ENCODE measurements at places on chromosomes 2 and 18.

DNA sequence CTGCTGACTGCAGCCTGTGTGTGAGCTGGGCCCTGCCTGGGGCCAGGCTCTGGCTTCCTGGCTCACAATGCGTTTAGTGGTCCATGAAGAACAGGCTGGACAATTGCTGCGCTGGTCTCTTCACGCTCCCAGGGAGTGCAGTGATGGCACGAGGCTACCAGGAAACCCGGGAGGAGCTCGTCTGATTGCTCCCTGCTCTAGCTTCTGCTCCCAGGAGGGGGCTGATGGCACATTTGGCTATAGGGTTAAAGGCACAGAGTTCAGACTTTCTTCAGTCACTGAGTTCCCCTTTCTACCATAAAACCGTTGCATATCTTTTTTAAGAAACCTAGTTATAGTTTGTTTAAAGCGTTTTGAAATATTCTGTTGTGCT, 60.1 kb downstream of the KCNF1 start:
- no peak for DNase-seq

- DNase-seq, result no peak
Measured at GRCh38 chr18:35524226-35524625, 26.5 kb upstream of the INO80C start.

DNA sequence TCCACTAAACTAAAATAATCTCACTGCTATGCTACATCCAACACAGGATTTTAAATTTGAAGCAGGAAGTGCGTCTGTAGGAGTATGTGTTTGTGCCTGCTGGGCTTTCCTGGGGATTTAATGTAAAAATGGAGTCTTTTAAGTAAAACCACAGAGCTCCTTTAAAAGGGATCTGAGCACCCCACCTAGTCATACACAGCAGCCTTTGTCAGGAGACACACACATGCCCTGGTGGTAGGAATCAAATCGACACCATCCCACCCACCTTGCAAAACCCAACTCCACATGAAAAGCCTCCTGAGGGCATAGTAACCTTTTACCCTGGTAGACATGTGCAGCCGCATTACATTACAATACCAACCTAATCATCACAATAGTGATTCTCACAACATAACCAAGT, 29.1 kb downstream of the UXS1 start:
- DNase-seq, result no peak

DNA sequence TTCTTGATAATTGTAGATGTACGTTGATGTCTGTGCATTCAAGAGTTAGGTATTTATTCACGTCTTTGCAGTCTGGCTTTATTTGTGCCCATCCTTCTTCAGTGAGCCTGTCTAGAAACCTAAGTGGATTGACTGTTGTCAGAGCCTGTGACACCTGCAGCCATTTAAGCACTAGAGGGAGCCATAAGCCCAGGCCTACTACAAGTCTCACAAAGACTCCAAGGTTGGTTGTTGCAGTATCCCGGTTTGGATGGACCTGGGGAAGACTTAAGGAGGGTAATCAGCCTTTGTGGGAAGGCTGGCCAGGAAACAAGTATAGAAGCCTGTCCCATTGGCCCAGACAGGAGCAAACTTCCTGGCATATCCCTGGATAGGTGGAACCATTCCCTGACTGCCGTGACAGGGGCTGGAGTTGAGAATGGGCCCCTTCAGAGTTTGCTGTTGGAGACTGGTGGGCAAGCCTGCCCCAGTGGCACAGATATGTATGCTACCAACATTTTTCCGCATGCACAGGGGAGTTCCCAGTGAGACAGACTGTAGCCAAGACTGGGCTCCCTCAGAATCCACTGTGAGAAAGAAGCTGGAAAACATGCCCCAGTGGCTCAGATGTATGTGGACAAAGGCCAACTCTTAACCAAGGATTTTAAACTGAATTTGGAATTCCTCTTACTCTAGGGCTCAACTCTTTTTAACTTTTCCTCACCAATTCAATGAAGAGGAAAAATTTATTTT, 9.3 kb upstream of the LRRC30 start:
- DNase-seq, result no peak

DNA sequence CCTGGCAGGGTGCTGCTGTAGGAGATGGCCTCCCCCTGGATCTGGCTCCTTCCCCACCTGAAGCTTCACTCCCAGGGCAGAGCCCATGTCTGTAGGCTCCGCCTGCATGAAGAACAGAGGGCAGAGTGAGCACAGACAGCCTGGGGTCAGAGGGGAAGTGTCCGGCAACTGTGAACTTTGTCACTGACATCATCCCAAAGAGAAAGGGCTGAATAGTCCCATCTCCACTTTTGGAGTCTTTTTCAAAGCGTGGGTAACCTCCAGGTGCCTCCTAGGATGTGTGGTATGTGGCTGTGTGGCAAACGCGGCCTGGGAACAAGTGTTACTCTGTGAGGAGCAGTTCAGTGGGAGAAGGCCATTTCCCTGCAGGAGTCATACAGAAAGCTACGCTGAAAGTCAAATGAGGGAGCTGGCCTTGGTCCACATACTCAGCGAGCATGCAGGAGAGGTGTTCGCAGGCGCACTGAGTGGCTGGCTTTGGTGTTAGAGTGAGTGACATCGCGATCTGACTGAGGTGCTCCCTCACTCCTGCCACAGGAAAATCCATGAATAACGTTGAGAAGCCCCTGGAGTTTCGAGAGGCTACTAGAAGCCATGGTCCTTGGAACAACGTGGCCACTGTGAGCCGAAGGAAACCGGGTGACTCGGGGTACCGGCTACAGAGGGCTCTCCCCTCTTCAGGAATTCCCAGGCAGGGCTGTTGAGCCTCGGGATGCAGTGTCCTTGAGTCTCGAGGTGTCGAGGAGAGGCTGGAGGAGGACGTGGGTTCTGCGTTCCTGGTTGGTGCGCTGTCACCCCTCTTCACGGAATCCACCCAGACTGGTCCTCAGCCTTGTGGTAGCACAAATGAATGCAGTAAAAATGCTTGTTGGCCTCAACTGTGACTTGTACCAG, 54.7 kb downstream of the CABLES1 start:
- DNase-seq, result no peak

DNA sequence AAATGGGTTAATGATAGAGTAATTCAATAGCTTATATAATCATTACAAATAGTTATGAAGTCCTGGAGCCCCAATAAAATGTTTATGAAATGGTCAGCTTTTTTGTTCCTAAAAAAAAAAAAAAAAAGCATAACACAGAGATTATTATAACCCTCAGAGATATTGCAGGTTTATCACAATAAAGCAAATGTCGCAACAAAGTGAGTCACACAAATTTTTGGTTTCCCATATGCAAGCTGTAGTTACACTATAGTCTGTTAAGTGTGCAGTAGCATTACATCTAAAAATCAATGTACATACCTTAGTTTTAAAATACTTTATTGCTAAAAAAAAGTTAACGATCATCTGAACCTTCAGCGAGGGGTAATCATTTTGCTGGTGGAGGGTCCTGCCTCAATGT, 20.0 kb downstream of the WDFY1 start:
- DNase-seq, result no peak

- DNase-seq, result no peak
Measured at GRCh38 chr2:134195341-134195740, 58.5 kb upstream of the MGAT5 start.

- no peak for DNase-seq
Measured at GRCh38 chr2:8119782-8120505, 561.9 kb upstream of the ID2 start.

- DNase-seq, result no peak
Measured at GRCh38 chr2:113114224-113114945, 13.0 kb upstream of the IL1RN start.

Measured in GM19239 (cell line).